ENCODE measurements at places on chromosomes 6 and 20.
A peak's percentile ranks its signal among the peaks of the same experiment; 100 is the strongest.

DNA sequence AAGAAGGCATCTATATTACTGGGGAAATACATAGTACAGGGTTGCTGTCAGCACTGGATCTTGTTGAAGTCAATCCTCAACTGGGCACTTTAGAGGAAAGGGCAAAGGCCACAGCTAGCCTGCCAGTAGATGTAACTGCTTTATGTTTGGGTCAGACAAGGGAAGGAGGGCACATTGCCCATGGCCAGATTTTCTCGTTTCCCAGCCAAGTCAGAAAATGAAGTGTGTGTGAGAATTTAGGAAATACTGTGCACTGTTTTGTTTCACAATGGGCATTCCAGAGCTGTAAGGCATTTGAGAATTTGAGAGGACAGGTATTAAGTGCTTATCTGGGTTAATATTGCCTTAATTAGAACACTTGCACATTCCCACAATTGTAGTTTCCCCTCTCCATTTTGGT is 183.9 kb upstream of the MCHR2 start:
- no peak for DNase-seq

DNA sequence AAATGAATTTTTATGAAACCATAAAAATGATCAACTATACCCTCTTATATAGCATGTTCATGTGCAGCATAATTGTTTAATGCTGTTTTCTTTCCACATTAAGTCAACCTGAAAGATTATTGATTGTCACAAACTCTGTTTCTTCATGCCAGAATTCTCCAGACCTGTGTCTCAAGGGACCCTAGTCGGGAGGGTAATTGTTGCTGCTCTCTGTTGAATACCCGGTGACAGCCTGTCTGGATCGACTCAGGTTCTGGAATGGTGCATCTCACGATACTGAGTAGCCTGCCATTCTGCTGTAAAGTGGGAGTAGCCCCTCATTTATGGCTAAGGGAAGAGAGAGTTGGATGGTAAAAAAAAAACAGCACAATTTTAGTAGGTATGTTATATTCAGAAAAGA is 449.9 kb upstream of the SOX4 start:
- no peak for DNase-seq

GRCh38 chr6:113596387-113597230 is 260.5 kb upstream of the MARCKS start:
- DNase-seq = peak; percentile 64

DNA sequence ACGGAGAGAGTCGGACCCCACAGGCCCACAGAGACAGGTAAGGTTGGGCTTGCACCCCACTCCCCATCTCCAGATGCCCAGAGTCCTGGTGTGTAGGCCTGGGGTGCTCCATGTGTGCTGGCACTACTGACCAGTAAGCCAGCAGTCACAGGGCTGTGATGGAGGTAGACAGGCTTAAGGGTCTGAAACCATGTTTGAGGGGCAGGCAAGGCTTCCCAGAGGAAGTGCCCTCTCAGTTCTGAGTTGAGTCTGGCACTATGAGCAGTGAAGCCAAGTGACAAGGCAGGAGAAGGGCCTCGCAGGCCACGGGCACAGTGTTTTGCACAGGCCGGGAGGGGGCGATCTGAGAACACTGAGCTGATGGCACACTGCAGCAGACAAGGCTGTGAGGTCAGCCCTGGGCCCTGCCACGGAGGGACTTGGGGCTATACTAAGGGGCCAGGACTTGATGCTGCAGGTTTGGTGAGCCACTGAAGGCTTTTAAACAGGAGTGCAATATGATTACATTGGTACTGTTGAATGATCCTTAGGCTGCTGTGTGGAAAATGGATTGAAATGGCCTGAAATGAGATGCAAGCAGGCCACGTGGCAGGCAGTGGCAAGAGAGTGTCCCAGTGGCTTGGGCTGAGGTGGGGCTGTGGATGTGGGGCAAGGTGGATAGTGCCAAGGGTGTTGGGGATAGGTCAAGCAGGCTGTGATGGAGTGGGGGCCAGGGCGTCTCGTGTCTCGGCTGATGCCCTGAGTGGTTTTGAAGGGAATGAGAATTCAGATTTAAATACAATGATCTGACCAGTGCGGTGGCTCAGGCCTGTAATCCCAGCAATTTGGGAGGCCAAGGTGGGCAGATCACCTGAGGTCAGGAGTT is 20.3 kb downstream of the TTBK1 start:
- no peak for DNase-seq

DNA sequence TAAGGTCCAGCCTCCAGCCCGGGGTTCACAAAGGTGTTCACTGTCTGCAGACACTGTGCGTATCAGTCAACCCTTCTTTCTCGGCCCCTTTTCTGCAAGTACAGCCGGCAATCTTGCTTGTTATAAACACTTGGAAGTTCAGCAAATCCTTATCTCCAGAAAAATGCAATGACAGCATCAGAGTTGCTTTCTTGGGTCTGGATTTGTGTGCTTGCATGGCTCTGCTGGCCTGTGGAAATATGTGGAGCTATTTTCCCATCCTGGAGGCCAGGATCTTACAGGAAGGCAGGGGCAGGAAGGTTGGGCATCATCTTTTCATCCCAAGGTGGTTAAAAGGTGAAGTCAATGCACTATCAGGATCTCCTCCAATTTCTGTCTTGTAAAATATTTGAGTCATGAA is 100.3 kb downstream of the SMOC2 start:
- DNase-seq = no peak
